ENCODE measurements at places on chromosomes 4 and X.

- DNase-seq: no peak
Measured at GRCh38 chr4:163161536-163162205, 5.0 kb downstream of the NAF1 start.

GRCh38 chrX:99033226-99033901 is 1376.7 kb downstream of the PCDH19 start:
- no peak for DNase-seq

GRCh38 chr4:105430811-105431210 is 43.1 kb downstream of the PPA2 start:
- no peak for DNase-seq

DNA sequence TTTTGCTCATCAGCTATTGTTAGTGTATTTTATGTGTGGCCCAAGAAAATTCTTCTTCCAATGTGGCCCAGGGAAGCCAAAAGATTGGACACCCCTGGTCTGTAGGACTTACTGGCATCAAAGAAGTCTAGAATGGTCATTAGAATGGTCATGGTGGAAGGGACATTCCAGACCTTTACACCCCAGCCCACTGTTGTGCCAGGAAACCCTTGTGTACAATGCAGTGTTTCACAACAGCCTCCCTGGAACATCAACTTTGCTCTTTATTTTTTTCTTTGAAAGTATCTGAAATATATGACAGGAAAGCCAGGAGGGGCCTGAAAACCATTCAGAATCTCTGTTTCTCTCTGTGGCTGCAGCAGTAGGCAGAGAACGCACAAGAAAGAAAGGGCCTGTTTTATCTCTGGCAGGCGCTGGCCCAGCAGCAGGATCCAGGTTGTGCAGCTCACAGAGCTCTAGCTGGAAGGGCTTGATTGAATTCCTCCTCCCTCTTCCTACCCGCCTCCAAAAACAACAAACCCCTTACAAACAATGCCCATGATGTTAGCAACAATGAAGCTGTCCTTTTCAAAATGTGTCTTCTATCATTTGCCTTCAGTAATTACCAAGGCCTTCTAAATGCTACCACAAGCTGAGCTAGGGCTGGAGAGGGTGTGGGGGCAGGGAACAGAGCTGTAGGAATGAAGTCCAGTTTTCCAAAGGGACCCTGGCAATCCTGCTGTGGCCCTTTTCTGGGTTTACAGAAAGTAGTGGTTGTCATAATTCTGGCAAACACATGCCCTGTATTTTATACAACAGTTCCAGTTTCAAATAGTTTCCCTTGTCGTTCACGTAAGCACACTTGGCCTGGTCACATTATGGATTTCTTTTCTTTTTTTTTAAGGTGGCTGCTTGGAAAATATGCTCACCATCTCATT is 32.3 kb upstream of the TFDP3 start:
- DNase-seq: no peak

DNA sequence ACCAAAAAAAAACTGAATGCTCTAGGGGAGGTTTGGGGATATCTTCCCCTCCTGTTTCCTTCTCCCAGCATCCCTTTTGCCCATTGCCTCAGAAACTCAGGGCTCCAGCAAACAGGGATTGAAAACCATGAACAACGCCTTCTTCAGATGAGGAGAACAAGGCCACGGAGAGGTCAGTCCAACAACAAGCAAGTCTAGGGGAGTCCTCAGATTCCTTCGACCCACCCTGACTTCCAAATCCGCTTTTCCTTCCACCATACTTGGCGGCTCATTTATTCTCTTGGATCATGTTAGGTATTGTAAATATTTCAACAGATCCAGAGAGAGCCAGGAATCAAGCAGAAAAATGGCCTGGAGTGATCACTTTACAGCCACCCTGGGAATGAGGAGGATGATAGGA is 21.9 kb downstream of the REELD1 start:
- DNase-seq: no peak

- DNase-seq: no peak
Measured at GRCh38 chr4:86058621-86059020, 301.2 kb downstream of the MAPK10 start.

DNA sequence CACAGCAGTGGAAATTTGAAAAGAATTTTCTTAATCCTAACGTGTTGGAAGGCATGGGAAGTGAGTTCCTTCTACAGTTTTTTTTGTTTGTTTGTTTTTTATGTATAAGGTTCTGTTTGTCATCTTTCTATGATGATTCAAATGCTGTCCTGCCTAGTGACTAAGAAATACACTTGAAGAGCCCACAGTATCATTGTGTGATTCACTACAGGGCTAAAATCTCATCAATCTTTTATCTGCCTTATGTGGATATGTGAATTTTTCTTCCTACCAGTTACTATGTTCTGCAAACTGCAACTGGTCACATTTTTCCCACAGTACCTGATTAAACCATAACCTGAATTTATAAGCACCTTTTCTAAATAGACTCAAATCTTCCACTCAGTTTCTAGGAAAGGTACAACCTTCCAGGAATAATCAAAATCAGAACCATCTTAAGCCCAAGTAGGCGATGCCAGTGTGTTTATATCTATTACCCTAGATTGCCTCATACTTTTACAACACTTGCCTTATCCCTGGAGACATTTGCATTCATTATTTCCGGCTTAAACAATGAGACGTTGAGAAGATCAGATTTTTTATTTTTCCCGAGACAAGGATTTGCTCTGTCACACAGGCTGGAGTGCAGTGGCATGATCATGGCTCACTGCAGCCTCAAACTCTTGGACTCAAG is 214.6 kb upstream of the GALNT7 start:
- DNase-seq: no peak

DNA sequence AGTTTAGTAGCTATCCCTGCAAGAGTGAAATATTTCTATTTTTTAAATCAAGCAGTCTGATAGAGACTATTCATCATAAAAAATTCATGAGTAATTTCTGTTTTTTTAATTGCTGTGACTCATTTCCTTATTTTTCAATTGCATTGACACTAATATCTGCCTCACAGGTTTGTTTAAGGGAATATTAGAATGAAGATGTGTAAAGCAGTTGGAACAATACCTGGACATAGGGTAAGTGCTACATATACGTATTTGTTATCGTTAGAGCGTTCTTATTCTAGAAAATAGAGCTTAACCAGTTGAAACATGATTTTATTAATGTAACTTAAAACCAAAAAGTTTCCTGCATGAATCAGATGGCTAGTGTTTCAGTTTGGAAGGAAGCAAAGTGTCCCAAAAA is 2211.3 kb downstream of the PCDH7 start:
- DNase-seq: no peak
